ENCODE measurements at places on chromosomes 4 and X. TPM values are rescaled to one million over a fixed set of nuclear protein-coding genes. Genes with fewer than 3 reads are reported as not detected.

GRCh38 chr4:188941524-188942119, 802.4 kb downstream of the TRIML1 start:
- DNase-seq: no peak

DNA sequence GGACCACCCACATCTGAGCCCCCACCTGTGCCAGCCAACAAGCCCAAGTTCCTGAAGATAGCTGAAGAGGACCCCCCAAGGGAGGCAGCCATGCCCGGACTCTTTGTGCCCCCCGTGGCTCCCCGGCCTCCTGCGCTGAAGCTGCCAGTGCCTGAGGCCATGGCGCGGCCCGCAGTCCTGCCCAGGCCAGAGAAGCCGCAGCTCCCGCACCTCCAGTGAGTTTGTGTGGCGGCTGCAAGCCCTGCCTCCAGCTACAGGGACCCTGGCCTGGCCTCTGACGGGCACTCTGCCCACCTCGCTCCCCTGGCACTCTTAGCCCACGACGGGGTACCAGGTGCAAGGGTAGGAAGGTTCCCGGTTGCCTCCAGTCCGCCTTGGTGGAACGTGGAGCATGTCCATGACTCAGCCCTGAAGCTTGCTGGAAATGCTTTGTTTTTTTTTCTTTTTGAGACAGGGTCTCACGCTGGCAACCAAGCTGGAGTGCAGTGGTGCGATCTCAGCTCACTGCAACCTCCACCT, 13.7 kb upstream of the ADD1 start:
- DNase-seq: no peak

DNA sequence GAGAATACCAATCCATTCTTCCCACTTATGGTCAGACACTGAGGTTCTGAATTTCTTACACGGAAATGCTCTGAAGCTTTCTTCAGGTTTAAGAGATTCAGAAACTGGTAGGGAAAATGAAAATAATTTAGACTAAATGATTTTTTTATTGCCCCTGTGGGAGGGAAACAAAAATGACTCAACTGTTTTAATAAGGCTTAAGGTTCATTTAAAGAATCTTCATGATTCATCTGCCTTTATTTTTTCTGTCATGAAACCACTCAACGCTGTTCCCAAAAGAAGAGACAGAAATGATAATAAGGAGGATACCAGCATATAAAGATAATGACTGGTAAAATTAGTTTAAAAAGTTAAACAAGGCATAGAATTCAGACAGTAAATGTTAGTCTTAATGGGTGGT, 39.3 kb upstream of the FAM47B start:
- DNase-seq: no peak

- no peak for DNase-seq
Measured at GRCh38 chr4:71867598-71867997, 83.7 kb upstream of the GC start.

DNA sequence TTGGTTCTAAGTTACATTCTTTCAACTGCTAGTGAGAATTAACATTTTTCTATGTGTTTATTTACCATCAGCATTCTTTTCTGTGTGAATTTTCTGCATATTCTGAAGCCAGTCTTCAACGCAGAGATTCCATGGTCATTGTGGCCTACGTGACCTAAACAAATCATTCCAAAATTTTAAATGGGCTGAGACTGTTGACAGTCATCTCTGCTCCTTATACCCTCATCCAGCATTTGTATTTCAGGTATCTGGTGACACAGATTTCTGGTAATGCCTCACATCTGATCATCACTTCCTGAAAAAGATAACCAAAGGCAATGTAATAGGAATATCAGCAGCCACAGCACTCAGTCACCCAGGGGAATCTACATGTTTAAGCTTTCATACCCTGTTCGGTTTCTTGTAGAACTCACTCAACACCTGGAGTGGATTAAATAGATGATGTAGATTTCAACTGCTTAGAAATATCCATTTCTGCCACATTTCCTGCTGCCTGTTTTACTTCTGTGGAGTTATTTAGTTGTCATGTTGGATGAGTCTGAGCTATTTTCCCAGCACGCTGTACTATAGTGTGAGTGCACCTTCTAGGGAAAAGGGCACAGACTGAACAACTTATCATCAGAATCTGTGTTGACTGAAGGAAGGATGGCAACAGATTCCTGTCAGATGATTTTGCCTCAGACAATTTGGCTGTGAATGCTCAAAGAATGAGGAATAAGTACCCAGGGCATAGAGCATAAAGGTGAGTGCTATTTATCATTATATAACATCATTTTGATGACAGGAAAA, 73.0 kb upstream of the HPGD start:
- DNase-seq: no peak

DNA sequence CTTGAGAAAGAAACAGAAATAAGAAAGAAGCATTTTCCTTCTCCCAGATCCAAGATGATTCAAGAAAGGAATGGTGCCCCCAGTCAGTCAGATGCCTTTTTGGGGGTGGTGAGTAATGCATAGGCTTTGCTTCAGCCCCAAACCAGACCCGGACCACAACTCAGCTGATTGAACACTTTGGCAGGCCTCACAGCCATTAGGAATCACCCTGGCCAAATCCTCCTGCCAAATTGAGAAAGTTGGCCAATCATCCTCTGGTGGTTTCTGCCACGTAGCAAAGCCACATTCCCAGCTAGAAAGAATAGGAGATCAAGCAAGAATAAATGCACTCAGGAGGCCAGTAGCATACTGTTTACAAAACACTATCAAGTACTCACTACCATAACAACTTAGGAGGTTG, 33.7 kb downstream of the FRMD7 start:
- DNase-seq: no peak

GRCh38 chr4:76012388-76012801, 5.1 kb upstream of the CXCL9 start:
- no peak for DNase-seq

Gene MTMR8
- 0.44 TPM for total RNA-seq

Gene TRO
- 1.9 TPM for total RNA-seq

Measured in left ventricle myocardium inferior (tissue), 1 donor.